C1 segment of cervical spinal cord (tissue), 14 donors: ENCODE measurements at places on chromosomes 5 and 9.

DNA sequence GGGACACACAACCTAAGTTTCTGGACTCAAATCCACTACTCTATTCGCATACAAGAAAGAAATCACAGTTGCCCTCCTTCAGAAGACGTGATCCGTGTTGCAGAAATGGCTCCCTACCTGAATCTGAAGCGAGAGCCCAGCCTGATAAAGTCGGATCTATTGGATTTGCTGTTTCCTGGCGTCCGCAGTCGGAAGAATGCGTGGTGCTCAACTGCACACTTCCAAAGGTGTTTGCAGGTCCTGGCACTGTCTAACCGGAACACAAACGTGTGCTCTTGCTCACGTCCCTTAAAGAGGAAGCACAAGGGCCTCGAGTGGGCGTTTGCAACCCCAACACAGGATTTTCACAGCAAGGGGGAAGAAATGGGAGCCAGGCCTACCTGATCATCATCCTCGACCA, 65.5 kb downstream of the EPB41L4B start:
- DNase-seq: no peak

- no peak for DNase-seq
Observed at GRCh38 chr5:40497573-40497972, 182.1 kb upstream of the PTGER4 start.

GRCh38 chr5:142390334-142390733, 65.5 kb upstream of the SPRY4 start:
- DNase-seq: no peak

DNA sequence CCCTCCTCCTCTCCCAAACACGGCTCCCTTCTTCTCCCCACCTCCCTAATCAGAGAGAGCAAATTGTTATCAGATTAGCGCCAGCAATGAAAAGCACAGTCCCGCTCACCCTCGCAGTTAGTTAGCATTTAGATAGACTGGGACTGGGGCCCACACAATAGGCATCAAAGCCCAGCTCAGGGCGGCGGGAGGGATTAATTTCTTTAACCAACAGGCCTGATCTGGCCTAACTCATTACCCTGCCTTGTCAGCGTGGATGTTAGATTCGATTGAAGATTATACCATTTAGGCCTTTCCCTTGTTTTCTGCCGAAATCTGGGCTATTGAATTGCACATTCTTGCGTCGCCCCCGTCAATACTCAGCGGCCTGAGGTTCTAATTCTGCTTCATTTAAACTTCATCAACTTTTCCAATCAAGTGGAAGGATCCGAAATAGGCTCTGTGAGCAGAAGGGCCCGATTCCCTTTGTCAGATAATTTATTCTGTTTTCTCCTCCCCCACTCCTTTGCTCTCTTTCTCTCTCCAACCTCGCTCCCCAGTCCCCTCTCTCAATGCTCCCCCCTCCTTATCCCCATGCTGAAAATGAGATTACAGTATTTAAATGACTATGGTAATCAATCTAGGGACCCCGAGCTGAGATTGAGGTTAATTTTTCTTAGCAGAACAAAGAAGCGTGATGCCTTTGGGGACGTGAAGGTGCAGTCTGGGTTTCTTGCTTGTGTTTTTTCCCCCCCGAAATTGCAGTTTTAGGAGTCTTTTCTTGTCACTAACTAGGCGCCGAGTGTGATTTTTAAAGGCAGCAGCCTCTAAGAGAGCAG, 15.1 kb downstream of the CFAP77 start:
- no peak for DNase-seq

- no peak for DNase-seq
Observed at GRCh38 chr5:28543473-28544098, 1505.2 kb upstream of the CDH9 start.

GRCh38 chr9:99752417-99753109, 69.1 kb upstream of the NR4A3 start:
- no peak for DNase-seq

GRCh38 chr5:176362233-176362490, 598 bp upstream of the KIAA1191 start:
- DNase-seq: no peak

DNA sequence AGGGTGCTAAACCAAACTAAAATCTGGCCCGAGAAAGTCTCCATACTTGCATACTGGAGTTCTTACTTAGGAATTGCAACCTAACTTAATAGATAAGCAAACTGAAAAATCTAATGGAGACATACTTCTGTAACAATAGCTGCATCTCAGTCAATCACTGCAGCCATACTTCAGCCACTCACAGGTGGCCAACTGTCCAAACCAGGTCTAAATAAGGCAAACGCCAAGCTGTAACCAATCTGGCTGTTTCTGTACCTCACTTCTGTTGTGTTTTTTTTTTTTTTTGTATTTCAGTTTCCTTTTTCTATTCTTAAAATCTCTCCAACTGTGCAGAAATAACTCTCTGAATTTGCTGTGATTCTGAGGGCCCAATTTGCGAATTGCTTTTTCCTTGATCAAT, 4.4 kb upstream of the NDUFB6 start:
- DNase-seq: no peak

DNA sequence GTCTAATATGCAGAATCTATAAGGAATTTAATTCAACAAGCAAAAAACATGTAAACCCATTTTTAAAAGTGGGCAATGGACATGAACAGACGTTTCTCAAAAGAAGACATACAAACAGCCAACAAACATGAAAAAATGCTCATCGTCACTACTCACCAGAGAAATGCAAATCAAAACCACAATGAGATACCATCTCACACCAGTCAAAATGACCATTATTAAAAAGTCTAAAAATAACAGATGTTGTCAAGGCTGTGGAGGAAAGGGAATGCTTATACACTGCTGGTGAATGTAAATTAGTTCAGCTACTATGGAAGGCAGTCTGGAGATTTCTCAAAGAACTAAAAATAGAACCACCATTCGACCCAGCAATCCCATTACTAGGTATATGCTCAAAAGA, 3.1 kb upstream of the KLHL3 start:
- DNase-seq: no peak

DNA sequence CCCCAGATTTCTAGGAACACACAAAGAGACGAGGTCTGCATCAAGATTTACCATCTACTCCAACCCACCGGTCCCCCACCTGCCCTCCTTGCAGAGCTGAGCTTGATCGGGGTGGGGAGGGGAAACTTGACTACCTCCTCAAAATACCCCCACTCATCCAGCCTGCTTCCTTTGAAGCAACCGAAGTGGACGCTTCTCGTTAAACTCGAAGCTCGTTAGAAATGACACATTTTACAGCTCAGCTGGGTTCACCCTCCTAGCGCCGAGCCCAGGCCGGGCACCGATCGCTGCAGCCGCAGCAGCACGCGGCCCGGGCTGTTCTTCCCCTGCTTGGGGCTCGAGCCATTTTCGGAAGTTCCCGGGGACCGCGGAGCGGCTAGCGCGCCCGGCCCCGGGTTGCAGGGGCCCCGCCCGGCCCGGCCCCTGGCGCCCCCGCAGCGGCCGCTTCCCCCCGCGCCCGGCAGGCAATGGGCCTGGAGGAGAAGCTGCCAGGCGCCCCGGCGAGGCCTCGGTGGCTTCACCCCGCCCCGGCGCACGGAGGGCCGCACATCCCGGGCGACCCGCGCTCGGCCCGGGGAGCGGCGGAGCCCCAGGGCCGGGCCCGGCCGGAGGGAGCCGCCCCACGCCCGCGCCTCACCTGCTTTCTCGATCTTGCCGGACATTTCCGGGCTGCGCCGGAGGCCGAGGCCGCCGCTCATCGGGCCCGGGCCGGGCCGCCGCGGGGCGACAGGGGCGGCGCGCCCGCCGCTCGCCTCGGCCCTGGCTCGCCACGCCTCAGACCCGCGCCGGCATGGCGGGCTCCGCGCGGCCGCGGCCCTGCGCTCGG, 530 bp downstream of the RAPGEF1 start:
- no peak for DNase-seq

DNA sequence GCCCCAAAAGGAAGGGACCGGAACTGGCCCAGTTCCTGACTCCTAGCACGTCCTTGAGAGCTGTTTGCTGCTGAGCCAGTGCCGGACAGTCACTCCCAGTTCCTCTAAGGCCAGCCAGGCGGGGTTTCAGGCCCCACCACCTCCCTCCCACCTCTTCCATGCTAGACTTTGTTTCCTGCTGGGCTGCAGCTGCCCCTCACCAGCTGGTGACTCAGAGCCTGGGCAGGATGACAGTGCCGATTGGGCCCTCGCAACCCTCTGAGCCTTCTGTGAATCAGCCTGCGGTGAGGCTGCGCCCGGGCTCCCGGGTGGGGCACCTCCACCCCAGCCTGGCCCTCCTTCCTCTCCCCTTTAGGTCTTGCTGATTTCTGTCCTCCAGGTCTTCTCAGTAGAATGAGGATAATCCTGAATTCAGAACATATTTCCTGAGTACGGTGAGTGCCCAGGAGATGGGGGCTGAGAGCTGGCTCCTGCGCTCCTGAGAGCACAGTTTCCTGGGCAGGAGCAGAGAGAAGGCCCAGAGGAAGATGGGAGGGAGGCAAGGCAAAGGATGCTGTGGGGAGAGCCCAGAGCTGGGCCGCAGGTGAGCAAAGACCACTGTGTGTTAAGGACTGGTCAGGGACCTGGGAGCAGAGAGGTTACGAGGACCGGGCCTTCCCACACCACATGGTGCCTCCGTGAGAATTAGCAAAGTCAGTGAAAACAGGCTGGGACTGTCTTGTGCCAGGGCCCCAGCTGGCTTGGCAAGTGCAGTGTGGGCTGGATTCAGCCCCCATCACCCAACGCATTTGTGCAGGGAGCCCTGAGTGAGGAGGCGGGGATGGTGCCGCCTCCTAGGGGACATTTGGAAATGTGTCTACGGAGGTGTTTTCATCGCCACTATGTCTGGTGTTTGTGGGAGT, 32.9 kb upstream of the STXBP1 start:
- DNase-seq: no peak

DNA sequence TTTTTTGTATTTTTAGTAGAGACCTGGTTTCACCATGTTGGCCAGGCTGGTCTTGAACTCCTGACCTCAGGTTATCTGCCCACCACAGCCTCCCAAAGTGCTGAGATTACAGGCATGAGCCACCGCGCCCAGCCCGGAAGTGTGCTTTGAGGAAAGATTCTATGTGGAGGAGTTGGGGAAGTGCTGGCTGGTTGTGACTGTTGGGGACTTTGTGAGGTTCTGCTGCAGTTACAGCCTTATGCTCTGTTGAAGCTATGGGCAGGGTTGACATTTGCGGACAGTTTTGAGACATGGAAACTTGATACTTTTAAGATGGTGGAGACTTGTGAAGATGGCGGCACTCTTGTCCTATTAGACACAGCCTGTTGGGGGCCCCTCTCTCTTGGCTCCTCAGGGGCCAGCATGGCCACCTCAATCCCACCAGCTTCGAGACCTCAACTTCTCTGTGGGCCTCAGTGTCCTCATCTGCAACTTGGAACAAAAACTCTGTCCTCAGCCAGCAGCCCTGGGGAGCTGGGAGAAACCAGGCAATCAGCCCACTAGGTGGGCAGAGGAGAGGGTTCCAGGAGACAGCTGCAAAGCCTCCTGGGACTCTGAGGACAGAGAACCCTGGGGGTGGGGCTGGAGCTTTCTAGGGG, 24.9 kb downstream of the C9orf50 start:
- DNase-seq: no peak

DNA sequence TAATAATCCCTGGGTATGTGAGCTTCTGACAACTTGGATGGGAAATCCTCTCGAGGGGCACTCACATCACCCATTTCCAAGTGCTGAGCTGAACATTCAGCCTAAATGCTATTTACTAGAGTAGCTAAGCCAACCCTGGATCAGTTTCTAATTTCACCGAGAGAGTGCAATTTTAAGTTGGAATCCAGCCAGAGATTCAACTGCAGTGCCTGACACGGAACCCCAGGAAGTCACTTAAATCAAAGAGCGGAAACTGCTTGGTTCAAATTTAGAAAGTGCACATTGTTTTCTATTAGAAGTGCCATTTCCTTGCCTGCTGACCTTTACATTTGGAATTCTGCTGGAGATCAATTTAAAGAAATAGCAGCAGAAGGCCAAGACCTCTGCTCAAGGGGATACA, 8.8 kb downstream of the SPRY4 start:
- DNase-seq: no peak

GRCh38 chr5:3430691-3431090, 164.9 kb upstream of the IRX1 start:
- no peak for DNase-seq

- no peak for DNase-seq
Observed at GRCh38 chr5:61350535-61350934, 18.5 kb downstream of the ZSWIM6 start.

DNA sequence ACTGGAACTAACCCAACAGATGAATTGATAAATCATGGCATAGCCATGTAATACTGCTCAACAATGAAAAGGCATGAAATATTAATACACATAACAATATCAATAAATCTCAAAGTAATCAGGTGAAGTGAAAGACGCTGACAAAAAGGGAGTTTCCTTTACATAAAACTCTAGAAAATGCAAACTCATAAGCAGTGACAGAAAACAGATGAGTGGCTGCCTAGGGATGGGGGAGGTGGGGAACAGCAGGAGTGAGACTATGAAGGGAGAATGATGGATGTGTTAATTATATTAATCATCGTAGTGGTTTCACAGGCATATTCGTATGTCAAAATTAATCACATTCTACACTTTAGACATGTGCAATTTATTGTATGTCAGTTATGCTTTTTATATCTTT, 59.8 kb upstream of the SHC3 start:
- no peak for DNase-seq

GRCh38 chr5:33888587-33888986, 3.2 kb downstream of the ADAMTS12 start:
- no peak for DNase-seq

- no peak for DNase-seq
Observed at GRCh38 chr5:177444106-177445051, 2.2 kb upstream of the PRR7 start.

DNA sequence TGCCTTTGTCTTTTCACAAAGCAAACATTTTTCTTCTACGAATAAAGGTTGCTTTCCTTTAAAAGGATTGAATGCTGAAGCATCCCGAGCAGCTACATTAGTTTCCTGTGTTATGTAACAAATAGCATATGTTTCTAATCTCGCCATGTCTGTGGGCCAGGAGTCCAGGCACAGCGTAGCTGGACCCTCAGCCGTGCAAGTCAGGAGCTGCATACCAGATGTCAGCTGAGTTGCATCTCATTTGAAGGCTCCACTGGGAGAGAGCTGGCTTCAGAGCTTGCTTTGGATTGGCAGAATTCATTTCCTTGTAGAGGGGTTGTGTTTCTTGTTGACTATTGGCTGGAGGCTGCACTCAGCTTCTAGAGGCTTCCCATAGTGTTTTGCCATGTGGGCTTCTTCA, 16.0 kb upstream of the GOLPH3 start:
- DNase-seq: no peak

DNA sequence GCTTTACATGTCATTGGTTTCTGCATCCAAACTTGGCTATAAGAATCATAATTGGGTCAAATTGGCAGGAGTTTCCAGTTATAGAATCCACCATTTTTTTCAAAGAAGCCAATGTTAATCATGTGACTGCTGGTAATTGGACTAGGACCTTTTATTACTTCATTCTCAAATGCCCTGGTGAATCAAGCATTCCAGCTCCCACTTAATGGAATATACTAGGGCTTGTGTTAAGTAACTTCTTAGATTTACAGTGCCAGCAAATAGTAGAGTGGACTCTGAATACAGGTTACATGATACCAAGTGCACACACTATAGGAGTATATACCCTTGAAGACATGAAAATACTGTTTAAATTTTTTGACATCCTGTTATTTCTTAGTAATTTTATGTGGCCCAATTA, 96.7 kb downstream of the NUDT12 start:
- DNase-seq: no peak

GRCh38 chr9:37210737-37211523, 90.6 kb downstream of the ZCCHC7 start:
- DNase-seq: no peak
